ENCODE measurements at places on chromosomes 6 and 20.

DNA sequence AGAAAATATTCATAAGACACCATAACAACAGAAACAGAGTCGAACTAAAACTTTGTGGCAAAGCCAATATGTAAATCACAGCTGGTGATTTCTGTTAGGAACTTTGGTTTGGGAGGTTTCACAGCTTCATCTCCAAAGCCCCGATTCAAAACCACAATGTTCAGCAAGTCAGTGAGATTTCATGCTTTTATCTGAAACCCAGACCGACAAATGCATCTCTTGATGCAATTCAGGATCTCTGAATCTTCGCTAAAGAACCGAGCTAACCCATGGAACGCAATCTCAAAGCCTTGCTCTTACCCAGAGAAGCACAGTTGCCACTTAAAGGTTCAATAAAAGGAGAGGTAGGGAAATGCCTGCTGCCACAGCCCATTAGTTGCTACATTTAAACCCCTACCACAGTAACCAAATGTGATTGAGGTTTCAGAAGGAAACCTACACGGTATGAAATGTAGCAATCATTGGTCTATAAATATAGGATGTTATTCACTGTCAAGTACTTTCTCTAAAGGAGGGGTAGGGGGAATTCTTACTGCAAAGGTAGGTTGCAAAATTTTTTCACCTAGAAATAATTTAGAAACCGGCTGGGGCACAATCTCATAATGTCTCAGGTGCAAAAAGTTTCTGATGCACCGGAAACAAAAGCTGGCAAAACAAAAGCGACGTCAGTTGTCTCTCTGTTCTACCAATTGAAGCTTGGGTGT, 381.0 kb upstream of the ARID1B start:
- H3K4me1 ChIP-seq: peaks cover 54% of the 10 kb centered on the region
- no peaks in the 10 kb centered on the region for H3K27me3 ChIP-seq
- peak; percentile 16 for DNase-seq

GRCh38 chr6:163948250-163948649, 533.7 kb downstream of the QKI start:
- H3K4me3 ChIP-seq: no peak overlapping the region
- no peaks in the 10 kb centered on the region for H3K36me3 ChIP-seq
- H3K27ac ChIP-seq: no peak overlapping the region
- H3K4me1 ChIP-seq: no peaks in the 10 kb centered on the region
- H3K27me3 ChIP-seq: peaks cover 8% of the 10 kb centered on the region

- no peaks in the 10 kb centered on the region for H3K27me3 ChIP-seq
- H3K4me1 ChIP-seq: peaks cover 1% of the 10 kb centered on the region
Observed at GRCh38 chr20:38935285-38935684, 9.1 kb downstream of the FAM83D start.

DNA sequence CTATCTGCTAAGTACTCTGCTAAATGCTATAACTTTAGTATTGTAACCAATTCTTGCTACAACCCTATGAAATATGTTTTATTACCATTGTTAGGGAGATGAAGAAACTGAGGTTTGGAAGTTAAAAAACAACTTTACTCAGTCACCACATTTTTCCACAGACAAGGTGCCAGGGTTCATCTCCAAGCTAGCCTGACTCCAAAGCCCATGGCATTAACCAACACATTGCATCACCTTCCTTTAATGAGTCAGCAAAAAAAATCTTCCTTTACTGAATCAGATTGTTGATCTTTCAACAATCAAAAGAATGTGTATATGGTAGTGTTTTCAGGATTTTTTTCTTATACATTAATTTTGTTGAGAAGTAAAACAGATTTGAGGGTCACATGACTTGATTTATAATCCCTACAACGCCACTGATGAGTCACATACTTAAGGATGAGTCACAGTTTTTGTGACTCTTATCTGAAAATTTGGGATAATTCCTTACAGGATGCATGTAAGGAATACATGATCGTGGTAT, 41.5 kb downstream of the MAN1A1 start:
- H3K27ac ChIP-seq: no peak overlapping the region
- DNase-seq: no peak
- peaks cover 8% of the 10 kb centered on the region for H3K4me1 ChIP-seq
- H3K36me3 ChIP-seq: peaks cover 6% of the 10 kb centered on the region
- no peak overlapping the region for H3K4me3 ChIP-seq

DNA sequence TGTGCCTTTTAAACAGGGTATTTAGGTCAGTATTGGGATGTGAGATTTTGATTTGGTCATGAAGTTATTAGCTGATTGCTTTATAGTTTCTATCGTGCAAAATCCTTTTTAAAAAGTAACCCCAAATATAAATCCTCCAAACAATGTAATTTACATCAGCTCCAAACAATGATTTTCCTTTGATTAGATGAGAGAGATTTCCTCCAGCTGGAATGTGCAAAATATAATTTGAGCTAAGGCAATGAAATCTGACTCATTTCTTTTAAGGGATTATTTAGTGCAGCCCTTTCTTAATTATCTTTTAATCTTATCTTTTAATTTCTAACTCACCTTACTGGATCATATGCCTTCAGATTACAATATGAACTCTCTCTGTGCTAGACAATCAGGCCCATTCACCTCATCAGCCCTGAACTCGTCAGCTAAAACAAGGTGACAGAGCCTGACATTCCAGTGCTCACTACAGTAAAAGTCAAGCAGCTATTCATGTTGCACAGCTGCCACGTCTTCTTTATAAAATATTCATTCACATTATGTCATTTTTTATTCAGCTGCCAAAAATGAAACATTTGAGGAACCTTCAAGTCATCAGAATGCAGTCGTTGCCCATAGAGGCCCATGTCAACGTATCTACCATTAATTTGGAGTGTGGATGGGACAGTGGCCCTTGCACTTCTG, 440.1 kb downstream of the CBLN4 start:
- DNase-seq: no peak
- H3K27ac ChIP-seq: no peak overlapping the region

DNA sequence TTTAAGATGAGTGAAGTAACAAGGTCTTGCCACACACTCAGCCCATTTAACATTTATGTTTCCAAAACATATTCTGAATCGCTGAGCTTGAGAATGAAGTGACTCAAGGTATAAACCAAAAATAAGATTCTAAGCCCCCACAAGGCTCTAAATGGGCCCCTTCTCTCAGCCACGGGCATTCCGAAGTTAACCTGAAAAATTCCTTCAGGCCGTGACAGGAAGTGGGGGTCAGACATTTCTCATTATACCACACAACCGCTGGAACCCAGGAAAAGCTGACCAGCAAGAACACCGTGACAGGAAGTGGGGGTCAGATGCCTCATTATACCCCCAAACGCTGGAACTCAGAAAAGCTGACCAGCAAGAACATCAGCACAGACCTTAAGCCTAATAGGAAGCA, 247.9 kb downstream of the ERMARD start:
- no peaks in the 10 kb centered on the region for H3K27me3 ChIP-seq
- no peak overlapping the region for H3K4me3 ChIP-seq
- no peaks in the 10 kb centered on the region for H3K36me3 ChIP-seq
- H3K4me1 ChIP-seq: no peaks in the 10 kb centered on the region
- H3K27ac ChIP-seq: no peak overlapping the region

DNA sequence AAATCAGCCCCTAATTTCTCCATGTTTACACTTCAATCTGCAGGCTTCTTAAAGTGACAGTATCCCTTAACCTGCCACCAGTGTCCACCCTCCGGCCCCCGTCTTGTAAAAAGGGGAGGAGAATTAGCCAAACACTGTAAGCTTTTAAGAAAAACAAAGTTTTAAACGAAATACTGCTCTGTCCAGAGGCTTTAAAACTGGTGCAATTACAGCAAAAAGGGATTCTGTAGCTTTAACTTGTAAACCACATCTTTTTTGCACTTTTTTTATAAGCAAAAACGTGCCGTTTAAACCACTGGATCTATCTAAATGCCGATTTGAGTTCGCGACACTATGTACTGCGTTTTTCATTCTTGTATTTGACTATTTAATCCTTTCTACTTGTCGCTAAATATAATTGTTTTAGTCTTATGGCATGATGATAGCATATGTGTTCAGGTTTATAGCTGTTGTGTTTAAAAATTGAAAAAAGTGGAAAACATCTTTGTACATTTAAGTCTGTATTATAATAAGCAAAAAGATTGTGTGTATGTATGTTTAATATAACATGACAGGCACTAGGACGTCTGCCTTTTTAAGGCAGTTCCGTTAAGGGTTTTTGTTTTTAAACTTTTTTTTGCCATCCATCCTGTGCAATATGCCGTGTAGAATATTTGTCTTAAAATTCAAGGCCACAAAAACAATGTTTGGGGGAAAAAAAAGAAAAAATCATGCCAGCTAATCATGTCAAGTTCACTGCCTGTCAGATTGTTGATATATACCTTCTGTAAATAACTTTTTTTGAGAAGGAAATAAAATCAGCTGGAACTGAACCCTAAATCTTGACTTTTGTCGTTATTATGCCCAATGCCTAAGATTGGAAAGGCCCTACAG, 4.5 kb downstream of the SOX4 start:
- peaks cover 25% of the 10 kb centered on the region for H3K27me3 ChIP-seq
- no peak for DNase-seq
- peaks cover 31% of the 10 kb centered on the region for H3K4me1 ChIP-seq
- H3K4me3 ChIP-seq: peak overlapping the region; percentile 65

DNA sequence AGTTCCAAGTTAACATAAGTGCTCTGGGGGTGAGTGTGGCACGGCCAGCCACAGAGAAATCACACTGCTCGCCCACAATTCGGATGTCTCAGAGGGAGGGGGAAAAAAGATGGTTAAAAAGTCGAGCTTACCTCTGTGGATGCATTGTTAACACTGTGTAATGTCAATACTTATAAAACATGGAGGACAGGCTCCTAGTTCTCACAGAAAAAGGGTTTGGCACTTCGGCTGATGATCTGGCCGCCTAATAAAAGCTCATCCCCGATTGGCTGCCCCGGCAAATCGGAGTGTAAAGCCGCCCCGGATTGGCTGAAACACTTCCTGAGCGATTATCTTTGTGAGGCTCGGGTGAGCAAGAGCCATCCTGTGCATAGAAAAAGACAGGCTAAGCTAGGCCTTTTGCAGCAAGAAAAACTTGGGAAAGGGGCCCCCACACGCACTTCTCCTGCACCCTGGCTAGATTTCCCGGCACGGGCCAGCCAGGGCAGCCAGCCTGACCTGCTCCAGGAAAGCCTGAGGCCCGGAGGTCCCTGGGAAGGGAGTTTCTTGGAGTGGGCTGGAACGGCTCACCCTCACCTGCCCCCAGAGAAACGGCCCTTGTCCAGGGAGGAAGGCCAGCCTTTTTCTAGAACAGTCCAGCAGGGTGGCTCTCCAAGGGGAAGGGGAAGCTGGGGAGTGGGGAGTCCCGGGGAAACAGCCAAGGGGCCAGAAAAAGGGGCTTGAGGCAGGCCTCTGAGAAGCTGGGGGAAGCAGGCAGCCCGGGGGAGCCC, at the start of gene ZMYND8:
TSS of gene ZMYND8 (minus strand) at position 174 of the 770 bp plus-strand sequence. CDS start at position 145, 29 bp downstream.
- peaks cover 6% of the 10 kb centered on the region for H3K36me3 ChIP-seq
- peak within 1 kb of the TSS; percentile 61 for H3K4me3 ChIP-seq
- peak within 1 kb of the TSS; percentile 83 for H3K27ac ChIP-seq
- H3K4me1 ChIP-seq: peaks cover 74% of the 10 kb centered on the region

DNA sequence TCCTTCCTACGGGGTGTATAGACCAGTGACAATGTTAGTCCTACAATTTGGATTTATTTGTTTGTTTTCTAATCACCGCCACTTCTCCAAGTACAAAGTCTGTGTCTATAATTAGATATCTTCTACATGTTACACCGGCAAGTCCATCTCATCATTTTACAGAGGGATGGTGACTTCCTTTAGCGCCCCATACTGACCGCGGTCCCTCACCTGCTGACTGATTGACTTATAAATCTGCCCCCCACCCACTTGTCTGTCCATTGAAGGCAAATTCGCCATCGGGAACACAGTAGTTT, 8.9 kb upstream of the NR2E1 start:
- H3K4me1 ChIP-seq: peaks cover 20% of the 10 kb centered on the region
- peak overlapping the region; percentile 33 for H3K4me3 ChIP-seq
- H3K36me3 ChIP-seq: no peaks in the 10 kb centered on the region
- no peak for DNase-seq

- H3K27me3 ChIP-seq: no peaks in the 10 kb centered on the region
- DNase-seq: no peak
- H3K4me3 ChIP-seq: no peak overlapping the region
- no peaks in the 10 kb centered on the region for H3K4me1 ChIP-seq
- no peak overlapping the region for H3K27ac ChIP-seq
Observed at GRCh38 chr6:31210741-31211532, 40.5 kb upstream of the POU5F1 start.

DNA sequence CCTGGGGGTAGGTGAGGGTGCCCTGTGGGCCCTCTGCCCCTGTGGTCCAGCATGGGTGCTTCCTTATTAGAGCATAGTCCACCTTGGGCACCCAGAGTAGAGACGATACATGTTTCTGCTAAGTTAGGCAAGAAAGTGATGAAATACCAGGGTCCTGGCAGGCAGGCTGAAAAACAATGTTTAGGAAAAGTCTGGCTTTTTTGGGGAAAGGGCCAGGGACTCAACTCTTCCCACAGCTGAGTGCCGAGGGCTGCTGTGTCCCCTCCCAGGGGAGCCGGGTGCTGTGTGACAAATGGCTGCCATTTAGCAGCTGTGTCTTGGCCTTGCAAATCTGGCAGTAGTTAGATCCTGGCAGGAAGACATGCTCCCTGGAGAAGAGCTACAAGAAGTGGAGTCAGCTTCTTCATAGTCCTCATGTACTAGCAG, 61.5 kb downstream of the RREB1 start:
- no peak for DNase-seq
- H3K4me3 ChIP-seq: no peak overlapping the region
- H3K27me3 ChIP-seq: no peaks in the 10 kb centered on the region
- peaks cover 30% of the 10 kb centered on the region for H3K4me1 ChIP-seq

GRCh38 chr6:166202321-166202733, 34.7 kb upstream of the TBXT start:
- peaks cover 3% of the 10 kb centered on the region for H3K27me3 ChIP-seq
- no peak for DNase-seq
- no peak overlapping the region for H3K4me3 ChIP-seq
- no peaks in the 10 kb centered on the region for H3K36me3 ChIP-seq

- H3K27me3 ChIP-seq: no peaks in the 10 kb centered on the region
- H3K36me3 ChIP-seq: peaks cover 2% of the 10 kb centered on the region
- DNase-seq: peak; percentile 67
- H3K27ac ChIP-seq: no peak overlapping the region
- no peaks in the 10 kb centered on the region for H3K4me1 ChIP-seq
Observed at GRCh38 chr6:106223300-106223930, 102.1 kb downstream of the ATG5 start.

DNA sequence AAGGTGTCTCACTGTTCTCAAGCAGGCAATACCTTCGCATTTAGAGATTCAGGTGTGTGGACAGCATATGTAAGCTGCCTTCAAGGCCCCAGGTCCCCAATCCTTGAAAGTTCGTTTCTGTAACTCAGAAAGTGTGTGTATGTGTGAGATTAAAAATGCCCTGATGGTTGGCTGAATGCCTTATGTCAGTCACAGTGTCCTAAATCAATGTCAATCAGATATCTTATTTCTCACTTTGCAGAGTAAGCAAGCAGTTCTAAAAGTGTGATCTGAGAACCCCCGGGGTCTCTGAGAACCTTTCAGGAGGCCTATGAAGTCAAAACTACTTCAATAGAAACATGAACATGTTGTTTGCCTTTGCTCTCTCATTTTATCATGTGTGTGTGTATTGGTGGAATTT, 123.2 kb upstream of the NUP153 start:
- H3K27ac ChIP-seq: no peak overlapping the region
- DNase-seq: no peak
- H3K36me3 ChIP-seq: no peaks in the 10 kb centered on the region

- no peaks in the 10 kb centered on the region for H3K36me3 ChIP-seq
- no peaks in the 10 kb centered on the region for H3K27me3 ChIP-seq
Observed at GRCh38 chr6:10297832-10298231, 117.0 kb downstream of the TFAP2A start.

GRCh38 chr20:4508773-4509172, 212.9 kb upstream of the PRND start:
- DNase-seq: no peak
- no peak overlapping the region for H3K27ac ChIP-seq
- peaks cover 25% of the 10 kb centered on the region for H3K27me3 ChIP-seq
- no peaks in the 10 kb centered on the region for H3K36me3 ChIP-seq

Measured in CD4-positive, alpha-beta T cell (primary cell).